ENCODE measurements at places on chromosomes 1 and 21.

- DNase-seq: no peak
Measured at GRCh38 chr1:98298319-98298718, 363.2 kb upstream of the SNX7 start.

DNA sequence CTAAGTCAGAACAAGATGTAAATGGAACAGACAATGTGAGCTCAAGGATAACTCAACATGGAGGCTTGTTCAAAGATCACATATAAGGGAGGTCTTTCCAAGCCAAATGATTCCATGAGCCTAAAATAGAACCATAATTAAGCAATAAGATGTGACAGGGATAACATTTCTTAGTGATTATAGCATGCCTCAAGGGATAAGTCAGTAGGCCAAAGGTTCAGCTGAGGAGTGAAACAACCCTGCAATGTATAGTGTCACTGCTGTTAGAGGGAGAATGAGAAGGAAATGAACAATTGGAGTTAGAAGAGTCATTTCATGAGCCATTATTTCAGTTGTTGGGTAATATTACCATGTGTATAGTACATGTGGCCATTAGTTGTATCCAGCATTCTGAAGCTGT lies 25.0 kb downstream of the GORAB start:
- DNase-seq: no peak

GRCh38 chr1:205359771-205360565 lies 3.2 kb upstream of the KLHDC8A start:
- no peak for DNase-seq

- no peak for DNase-seq
Measured at GRCh38 chr21:41643246-41643966, 123.4 kb downstream of the RIPK4 start.

DNA sequence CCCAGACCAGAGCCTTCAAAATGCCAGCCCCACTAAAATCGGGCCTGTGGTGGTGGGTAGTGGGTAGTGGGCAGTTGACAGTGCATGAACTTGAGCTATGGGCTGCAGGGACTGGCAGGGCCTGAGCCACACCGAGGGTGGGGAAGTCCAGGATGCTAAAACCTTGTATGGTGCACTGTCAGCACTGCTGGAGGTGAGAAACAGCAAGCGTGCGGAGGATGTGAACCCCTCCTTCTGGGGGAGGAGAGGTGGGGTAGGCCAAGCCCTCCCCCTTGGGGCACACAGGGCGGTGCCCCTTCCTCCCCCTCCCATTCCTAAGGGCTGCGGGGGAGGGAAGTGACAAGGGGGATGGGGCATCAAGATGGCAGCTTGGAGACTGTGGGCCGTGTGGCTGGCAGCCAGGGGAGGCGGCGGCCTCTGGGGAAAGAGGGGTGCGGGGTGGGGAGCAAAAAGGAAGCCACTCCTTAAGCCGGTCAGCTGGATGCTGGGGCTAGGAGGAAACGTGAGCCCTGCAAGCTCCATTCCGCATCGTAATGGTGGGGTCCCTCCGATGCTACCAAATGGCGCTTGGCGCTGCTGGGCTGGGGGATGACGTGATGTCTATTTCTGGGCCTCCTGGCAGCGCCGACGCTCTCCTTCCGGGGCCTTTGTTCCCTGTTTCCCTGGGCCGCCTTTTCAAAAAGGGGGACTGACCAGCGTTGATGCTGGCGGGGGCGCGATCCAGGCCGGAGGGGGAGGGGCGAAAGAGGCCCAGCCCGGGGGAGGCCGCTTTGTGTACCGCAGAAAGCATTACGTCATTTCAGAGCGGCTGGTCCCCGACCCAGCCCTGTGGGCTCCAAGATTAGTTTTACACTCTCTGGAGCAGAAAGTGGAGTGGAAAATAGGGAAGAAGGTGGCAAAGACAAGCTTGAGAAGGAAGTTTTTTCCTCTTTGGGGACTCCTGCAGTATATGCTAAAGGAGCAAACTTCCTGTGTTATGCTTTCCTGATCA lies 809 bp downstream of the SYT11 start:
- peak; percentile 48 for DNase-seq

DNA sequence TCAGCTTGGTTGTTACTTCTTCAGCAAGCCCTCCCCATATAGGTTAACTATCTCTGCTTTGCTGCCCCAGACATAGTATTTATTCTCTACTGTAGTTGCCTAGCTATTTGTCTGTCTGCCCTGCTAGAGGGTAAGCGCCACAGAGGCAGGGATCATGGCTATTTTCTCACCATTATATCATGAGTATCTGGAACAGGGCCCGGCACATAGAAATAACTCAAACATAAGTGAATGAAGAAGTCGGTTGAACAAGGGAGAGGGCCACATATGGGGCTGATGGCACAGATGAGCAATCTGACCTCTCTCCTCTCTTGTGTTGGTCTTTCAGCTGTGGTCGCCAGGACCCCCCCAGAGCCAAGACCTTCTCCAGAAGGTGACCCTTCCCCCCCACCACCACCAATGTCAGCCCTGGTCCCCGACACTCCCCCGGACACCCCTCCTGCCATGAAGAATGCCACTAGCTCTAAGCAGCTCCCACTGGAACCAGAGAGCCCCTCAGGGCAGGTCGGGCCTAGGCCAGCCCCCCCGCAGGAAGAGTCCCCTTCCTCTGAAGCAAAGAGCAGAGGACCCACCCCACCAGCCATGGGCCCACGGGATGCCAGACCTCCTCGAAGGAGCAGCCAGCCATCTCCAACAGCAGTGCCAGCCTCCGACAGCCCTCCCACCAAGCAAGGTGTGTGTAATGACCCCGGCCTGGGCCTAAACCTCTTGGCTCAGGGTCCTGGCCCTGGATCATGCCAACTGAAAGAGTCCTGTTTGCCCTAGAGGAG lies 14.9 kb downstream of the MAP7D1 start:
- DNase-seq: no peak

DNA sequence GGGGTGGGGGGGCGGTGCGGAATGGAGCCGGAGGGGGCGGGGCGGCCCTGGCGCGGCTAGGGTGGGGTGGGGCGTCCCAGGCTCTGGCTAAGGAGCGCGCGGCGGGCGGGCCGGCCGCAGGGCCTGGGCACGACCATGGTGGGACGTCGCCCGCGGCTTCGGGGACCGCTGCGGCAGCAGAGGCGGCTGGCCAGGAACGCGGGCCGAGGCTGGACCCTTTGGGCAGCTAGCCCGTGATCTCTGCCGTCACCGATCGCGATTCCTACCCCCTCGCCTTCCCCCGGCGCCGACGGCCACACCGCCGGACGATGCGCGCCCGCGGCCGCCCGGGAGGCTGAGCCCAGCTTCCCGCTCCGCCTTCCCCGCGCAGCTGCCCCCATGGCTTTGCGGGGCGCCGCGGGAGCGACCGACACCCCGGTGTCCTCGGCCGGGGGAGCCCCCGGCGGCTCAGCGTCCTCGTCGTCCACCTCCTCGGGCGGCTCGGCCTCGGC lies at the start of gene MAP3K21:
Gene MAP3K21 (plus strand): TSS at position 74 of the 491 bp plus-strand sequence. CDS start 305 bp downstream, at position 379.
- DNase-seq: no peak

- DNase-seq: no peak
Measured at GRCh38 chr21:27421654-27422053, 454.8 kb upstream of the ADAMTS5 start.

- DNase-seq: no peak
Measured at GRCh38 chr1:32816676-32817158, 441 bp downstream of the YARS1 start.

GRCh38 chr1:178451529-178451928 lies 45.2 kb downstream of the CLEC20A start:
- DNase-seq: no peak

DNA sequence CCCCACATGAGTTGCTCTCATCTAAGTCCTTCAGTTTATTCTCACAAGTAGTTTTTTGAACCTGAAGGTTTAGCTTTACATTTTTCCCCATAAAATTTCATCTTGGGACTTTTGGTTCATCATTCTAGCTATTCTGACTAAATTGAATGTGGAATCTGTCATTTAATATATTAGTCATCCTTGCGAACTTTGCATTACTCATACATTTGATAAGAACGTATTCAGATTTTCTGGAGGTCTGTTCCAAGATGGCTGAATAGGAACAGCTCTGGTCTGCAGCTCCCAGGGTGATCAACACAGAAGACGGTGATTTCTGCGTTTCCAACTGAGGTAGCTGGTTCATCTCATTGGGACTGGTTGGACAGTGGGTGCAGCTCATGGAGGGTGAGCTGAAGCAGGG lies 59.8 kb upstream of the CSF1 start:
- no peak for DNase-seq

DNA sequence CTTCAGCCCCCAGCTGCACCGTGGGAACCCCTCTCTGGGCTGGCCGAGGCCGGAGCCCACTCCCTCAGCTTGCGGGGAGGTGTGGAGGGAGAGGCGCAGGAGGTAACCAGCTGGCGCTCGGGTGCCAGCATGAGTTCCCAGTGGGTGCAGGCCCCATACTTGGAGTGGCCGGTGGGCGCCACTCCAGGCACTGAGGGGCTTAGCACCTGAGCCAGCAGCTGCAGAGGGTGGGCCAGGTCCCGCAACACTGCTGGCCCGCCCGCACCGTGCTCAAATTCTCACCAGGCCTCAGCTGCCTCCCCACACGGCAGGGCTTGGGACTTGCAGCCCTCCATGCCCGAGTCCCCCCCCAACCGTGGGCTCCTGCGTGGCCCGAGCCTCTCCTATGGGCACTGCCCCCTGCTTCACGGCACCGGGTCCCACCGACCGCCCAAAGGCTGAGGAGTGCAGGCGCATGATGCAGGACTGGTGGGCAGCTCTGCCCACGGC lies 47.2 kb downstream of the LRRC53 start:
- no peak for DNase-seq

- no peak for DNase-seq
Measured at GRCh38 chr1:234782791-234783190, 172.8 kb upstream of the IRF2BP2 start.

DNA sequence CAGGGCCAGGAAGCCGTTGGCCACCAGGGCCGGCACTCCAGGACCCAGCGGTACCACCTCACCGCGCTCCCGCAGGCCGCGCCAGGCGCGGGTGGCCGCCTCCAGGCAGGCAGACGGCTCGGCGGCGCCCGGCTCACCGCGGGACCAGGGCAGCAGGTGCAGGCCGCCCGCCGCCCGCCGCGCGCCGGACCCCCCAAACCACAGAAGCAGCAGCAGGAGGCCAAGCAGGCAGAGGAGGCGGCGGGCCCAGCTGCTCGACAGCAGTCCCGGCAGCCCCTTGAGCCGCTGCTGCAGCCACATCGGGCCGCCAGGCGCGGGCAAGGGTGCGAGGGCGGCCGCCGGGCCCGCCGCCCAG lies 312 bp downstream of the KIAA2013 start:
- DNase-seq: peak; percentile 25

DNA sequence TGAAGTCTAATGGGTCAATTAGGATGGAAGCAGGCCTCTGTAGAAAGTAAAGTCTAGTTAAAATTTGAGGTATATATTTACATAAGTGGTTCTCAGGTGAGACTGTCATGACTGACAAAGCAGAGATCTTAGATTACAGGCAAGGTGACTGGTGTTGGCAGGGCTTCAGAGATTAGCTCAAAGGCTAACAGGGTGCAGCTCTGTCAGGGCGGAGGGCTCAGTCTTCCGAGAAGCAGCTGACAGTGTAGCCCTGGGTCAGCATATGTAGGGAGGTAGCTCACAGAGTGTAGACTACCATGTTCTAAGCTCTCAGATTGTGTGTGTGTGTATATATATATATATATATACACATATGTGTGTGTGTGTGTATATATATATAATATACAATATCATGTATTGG lies 54.7 kb downstream of the RBM11 start:
- no peak for DNase-seq

GRCh38 chr1:246492611-246493245 lies 14.4 kb downstream of the SMYD3 start:
- peak; percentile 61 for DNase-seq

- DNase-seq: no peak
Measured at GRCh38 chr1:25571522-25571970, 28.1 kb downstream of the LDLRAP1 start.

DNA sequence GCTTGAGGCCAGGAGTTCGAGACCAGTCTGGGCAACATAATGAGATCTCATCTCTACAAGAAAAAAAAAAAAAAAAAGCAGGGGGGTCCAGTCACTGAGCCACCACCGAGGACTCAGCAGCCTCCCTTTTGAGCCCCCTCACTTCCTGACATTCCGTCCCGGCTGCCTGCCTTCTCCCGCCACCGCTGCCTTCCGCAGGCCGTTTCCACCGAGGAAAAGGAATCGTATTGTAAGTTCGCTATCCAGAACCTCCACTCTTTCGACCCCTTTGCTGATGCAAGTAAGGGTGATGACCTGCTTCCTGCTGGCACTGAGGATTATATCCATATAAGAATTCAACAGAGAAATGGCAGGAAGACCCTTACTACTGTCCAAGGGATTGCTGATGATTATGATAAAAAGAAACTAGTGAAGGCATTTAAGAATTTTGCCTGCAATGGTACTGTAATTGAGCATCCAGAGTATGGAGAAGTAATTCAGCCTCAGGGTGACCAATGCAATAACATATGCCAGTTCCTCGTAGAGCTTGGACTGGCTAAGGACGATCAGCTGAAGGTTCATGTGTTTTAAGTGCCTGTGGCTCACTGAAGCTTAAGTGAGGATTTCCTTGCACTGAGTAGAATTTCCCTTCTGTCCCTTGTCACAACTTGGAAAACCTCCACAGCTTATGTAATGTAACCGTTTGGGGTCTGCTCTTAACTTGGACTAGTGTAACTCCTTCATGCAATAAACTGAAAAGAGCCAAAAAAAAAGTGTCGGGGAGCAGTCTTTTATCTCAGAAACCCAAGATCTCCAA lies 55.6 kb downstream of the GLUL start:
- no peak for DNase-seq

- no peak for DNase-seq
Measured at GRCh38 chr1:223041481-223041880, 101.6 kb downstream of the TLR5 start.

DNA sequence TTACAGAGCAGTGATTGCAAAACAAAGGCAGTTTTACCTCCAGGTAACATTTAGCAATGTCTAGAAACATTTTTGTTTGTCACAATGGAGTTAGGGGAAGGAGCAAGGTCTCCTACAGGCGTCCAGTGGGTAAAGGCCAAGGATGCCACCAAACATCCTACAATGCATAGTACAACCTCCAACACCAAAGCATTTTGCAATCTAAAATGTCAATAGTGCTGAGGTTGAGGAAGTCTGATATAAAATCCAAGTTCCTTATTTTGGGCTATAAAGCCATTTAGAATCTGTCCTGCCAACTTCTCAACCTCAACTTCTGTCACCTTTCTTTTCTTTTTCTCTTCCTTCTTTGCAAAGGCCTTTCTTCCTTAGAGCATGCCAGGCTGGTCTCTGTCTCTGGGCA lies 111.2 kb downstream of the FASLG start:
- DNase-seq: no peak

DNA sequence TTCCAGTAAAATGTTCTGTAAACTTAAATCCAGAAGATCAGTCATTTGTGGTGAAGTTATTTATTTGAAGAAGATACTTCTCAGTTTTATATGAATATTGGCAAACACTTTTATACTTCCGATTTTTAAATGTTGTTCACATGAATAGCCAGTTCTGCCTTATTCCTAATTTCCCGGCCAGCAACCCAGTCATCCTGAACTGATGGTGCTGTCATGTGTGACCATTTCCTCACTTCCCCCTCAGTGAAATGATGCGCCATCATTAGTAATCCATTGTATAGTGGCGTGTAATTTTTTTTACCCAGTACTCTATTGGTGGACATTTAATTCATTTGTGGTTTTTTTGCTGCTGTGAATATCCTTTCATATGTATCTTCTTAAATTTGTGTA lies 16.4 kb downstream of the GPSM2 start:
- no peak for DNase-seq

Data from body of pancreas (tissue), 4 donors.